ENCODE measurements at places on chromosomes 7 and 10.

DNA sequence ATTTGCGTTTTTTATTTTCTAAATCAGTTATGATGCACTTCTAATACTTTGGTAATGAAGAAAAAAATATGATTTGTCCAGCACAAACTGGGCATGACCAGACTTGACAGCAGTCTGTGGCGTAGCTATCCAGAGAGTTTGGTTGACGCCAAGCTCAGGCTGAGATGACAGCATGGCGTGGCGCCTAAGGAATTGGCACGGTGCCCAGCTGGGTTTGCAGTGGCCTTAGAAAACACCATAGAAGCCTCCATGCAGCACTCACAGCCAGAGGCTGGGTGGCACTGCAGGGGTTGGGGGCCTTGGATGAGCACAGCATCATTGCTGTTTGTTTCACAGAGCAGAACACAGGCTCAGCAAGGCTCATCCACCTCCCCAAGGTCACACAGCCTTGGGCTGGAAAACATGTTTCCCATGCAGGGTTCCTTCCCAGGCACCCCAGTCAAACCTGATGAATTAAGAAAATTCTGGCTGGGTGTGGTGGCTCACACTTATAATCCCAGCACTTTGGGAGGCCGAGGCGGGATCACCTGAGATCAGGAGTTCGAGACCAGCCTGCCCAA, 88.9 kb downstream of the GTF2IRD1 start:
- DNase-seq = no peak

GRCh38 chr7:137304624-137305235, 38.8 kb downstream of the PTN start:
- DNase-seq = no peak

- DNase-seq = peak; percentile 79
These were observed 248.1 kb downstream of the AHR start for GRCh38 chr7:17546592-17546991.

DNA sequence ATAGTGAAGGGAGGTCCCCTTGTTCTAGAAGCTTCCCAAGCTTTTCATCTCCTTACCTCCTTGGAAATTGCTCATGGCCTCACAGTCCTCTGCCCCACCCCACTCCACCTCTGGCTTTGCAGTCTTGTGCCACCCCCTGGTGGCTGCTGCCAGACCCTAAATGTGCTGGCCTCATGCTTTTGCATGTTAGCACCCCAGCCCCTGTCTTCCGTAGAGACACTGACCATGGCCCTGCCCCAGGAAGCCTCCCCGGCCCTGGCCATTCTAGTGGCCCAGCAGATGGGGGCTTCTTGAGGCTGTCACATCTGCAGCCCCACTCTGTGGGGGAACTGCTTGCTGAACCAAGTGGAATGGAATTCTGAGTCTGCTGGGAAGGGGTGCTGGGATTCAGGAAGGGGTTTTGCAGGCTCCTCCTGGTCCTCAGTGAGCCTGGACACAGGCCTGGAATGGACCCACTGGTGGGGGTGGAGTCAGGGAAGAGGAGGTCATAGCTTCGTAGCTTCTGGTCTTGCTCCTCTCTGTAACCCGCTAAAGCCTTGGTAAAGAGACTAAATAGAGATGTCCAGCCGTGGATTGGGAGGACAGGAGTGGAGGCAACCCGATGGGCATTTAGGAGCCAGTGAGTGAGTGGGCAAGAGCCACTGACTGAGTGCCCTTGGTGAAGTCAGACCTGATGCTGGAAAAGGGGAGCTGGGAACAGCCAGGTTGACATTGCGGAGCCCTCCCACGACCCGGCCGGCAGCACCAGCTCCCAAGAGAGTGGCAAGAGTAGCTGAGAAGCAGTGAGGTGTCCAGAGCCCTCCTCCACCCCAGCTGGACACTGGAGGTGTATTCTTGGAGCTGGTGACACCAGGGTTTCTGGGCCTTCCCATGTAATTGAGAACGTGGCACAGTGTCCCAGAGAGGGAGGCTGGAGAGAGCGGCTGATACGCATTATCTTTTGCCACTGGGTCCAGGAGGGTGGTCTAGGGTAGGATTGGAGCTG, 20.9 kb downstream of the RAMP3 start:
- peak; percentile 17 for DNase-seq

- DNase-seq = peak; percentile 14
These were observed 62.8 kb upstream of the ADGRA1 start for GRCh38 chr10:133024704-133025557.

- DNase-seq = no peak
These were observed 122.5 kb downstream of the FAM53B start for GRCh38 chr10:124621637-124622036.

DNA sequence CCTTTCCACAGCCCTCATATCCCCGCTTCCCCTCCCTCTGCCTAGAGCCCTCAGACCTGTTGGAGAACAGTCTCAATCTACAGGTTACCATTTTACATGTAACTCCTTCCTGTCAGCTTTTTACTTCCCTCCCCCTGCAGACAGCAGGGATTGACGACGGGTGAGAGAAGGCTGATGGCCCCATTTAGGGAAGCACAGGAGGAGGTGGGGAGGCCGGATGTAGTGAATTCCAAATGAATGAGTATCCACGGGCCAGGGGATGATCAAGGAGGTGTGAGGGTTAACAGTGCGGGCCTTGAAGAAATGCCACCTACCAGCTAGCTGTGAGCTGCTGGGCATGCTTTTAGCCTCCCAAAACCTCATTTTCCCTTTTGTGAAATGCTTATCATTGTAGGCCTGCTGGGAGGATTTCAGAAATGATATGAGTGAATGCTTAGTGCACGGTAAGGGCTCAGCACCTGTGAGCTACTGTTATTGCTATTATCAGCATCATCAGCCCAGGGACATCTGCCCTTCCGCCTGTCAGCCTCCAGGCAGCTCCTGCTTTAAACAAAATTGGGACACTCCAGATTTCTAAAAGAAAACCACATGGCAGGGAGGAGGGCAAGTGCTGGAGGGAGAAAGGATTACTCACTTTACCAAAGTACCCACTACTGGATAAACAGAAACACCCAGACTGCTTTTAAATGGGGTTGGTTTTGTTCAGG, 6.5 kb upstream of the NANOS1 start:
- DNase-seq = peak; percentile 82

DNA sequence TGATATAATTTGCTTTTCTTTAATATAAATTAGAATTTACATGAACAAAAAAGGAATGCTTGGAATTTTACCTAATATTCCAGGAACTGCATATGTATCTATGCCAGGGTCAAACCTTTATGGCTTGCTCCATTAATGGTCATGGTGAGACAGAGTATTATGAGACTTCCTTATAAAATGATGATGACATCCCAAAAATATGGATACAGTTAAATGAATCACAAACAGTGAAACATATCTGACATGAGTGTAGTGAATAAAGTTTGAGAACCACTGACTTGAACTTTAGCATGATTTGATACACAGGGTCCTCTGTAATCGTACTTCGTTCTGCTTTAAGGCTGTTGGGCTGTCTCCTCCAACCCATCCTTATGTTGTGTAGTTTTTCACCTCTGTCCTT, 51.8 kb downstream of the MARCHF5 start:
- DNase-seq = peak; percentile 52

DNA sequence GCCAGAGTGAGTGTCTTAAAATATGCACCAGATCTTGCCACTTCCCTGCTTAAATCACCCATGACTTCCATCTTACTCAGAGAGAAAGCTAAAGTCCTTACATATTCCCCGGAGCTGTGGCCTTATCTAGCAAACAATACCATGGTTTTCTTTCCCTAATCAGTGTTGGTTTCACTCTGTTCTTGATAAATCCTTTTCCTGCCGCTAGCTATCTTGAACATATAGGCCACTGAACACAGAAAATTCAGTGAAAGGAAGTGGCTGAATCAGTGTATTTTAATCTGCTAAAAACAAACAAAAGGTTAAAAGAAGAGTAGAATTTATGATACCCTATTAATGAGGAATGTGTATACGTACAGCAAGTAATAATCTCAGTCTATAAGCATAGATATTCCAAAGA, 42.0 kb upstream of the JAZF1 start:
- DNase-seq = no peak

DNA sequence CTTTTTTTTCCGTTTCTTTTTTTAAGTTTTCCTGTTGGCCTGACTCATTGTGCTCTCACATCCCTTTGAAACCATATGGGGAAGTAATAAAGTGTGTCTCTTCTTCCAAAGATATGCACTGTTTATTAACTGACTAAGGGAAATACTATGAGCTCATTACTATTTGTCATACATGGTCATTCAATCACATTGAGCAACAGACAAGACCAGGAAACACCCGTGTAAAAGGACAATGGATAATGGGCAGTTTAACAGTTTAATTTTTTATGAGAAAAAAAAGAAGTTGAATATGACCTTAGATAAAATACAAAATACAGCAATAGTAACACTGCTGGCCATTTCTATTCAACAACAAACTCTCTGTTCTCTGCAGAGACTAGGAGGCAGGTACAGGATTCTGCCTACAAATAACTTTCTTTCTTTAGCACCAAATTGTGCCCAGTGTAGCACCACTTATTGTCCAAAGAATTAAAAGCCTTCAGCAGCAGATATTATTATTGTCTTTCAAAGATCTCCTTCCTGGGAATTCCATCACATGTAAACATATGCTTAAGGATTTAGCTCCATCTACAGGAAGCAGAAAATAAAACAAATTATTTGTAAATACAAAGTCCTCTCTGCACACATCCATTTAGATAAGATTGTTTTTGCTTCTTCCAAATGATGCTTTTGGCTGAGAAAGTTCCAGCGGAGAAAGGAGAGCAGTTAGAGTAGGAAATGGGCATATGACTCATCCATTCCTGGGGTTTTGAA, 55.0 kb upstream of the AKR1E2 start:
- DNase-seq = peak; percentile 95

Measured in GM23248 (cell line).